ENCODE measurements at places on chromosomes 3 and 15. TPM values are rescaled to one million over a fixed set of nuclear protein-coding genes. Genes with fewer than 3 reads are reported as not detected.

MORC1 gene
- total RNA-seq, result not detected

- DNase-seq, result no peak
- H3K4me3 ChIP-seq, result no peak overlapping the region
- no peaks in the 10 kb centered on the region for H3K27me3 ChIP-seq
- H3K27ac ChIP-seq, result no peak overlapping the region
Measured at GRCh38 chr3:8987226-8987625, 24.0 kb upstream of the RAD18 start.

DNA sequence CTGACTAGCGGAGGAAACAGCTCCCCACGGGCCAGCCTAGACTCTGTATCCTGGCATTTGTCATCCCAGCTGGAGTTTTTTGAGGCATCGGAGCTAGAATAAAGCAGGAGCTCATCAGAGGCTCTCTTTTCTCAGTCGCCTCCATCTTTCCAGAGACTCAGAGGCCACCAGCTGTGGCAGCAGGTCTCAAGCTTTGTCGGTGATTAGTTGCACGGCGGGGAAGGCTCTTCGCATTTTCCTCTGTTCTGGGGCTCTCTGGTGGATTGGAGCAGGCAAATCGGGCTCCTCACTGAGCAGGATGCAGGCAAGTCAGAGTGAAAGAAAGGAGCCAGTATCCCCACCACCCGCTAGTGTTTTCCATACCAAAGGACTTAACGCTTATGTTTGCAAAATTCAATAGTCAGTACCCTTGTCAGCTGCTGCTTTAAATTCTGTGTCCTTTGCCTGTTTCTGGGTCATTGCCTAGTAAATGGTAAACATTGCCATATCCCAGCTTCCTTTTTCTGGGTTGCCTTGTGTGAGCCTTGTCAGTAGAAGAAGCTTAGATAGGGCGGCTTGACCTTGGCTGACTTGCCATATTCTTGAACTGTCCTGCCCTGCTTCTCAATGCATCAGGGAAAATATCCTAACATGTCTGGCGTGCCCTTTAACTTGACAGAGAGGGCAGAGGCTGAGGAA, 127.1 kb downstream of the PTPRG start:
- peaks cover 18% of the 10 kb centered on the region for H3K4me1 ChIP-seq
- no peaks in the 10 kb centered on the region for H3K27me3 ChIP-seq
- H3K4me3 ChIP-seq, result no peak overlapping the region
- DNase-seq, result peak; percentile 39
- no peak overlapping the region for H3K27ac ChIP-seq

GRCh38 chr15:60777558-60777957, 298.6 kb upstream of the ICE2 start:
- H3K36me3 ChIP-seq, result no peaks in the 10 kb centered on the region
- no peaks in the 10 kb centered on the region for H3K27me3 ChIP-seq
- H3K4me3 ChIP-seq, result no peak overlapping the region
- no peak overlapping the region for H3K27ac ChIP-seq

C15orf62 gene
- 0.58 TPM for total RNA-seq

DNA sequence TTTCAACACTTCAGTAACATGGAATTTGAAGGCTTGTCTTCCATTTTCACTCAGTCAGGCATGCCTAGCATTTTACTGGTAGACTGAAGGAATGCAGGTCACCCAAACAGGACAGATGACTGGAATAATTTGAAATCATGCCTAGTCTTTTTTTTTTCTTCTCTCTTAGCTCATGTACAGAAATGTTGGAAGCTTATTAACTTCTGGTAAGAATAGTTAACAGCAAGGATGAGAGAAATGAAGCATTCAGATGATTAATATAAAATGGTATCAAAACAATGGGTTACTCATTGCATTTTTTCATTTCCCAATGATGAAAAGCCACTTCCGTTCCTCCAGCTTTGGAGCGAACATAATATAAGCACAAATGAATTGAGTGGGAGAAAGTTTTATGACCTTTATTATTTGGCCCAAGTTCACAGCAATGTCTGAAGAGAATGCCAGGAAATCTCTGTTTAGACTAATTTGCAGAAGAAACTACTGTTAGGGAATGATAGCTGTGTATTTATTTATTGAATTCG, 431.6 kb upstream of the RASGRP1 start:
- peak; percentile 95 for DNase-seq
- no peak overlapping the region for H3K4me3 ChIP-seq
- no peaks in the 10 kb centered on the region for H3K27me3 ChIP-seq
- peaks cover 26% of the 10 kb centered on the region for H3K4me1 ChIP-seq

STARD5 gene
- total RNA-seq, result 4.5 TPM

GPR27 gene
- 1.8 TPM for total RNA-seq

DNA sequence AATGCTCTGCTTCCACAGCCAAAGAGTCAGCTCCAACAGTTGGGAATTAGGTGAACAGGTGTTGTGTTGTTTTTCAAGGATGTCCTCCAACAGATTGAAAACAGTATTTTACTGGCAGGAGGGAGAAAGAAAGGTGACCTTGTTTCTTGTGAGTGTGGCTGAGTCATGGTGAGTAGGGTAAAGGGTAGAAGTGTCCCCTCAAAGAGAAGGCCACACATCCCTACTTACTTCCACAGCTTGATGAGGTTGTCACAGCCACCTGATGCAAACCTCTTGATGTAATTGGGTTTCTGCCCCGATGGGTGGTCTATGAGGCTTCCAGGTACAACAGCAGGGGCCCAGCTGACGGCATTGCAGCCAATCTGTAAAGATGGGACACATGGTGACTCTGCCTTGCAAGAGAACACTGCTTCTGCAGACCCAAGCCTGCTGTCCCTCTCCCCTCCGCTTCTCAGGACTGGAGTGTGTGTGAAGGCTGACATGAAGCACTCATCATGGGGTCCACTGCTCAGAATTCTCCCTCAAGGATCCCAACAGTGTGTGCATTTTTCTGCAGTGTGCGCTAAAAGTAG, 12.7 kb upstream of the GHRL start:
- no peak overlapping the region for H3K4me3 ChIP-seq
- DNase-seq, result no peak
- peaks cover 45% of the 10 kb centered on the region for H3K36me3 ChIP-seq
- no peak overlapping the region for H3K27ac ChIP-seq
- H3K4me1 ChIP-seq, result no peaks in the 10 kb centered on the region

ARHGAP31 gene
- total RNA-seq, result 45.8 TPM

GRCh38 chr15:76711351-76711827, 193.8 kb downstream of the SCAPER start:
- no peak for DNase-seq
- no peak overlapping the region for H3K27ac ChIP-seq
- no peaks in the 10 kb centered on the region for H3K4me1 ChIP-seq
- H3K36me3 ChIP-seq, result no peaks in the 10 kb centered on the region
- no peak overlapping the region for H3K4me3 ChIP-seq
- no peaks in the 10 kb centered on the region for H3K27me3 ChIP-seq

- no peak overlapping the region for H3K27ac ChIP-seq
- H3K36me3 ChIP-seq, result no peaks in the 10 kb centered on the region
- no peak overlapping the region for H3K4me3 ChIP-seq
- H3K27me3 ChIP-seq, result no peaks in the 10 kb centered on the region
- DNase-seq, result no peak
- no peaks in the 10 kb centered on the region for H3K4me1 ChIP-seq
Measured at GRCh38 chr15:45448066-45448915, 69.9 kb upstream of the GATM start.

PPP2R3A gene
- total RNA-seq, result 17.0 TPM

- no peaks in the 10 kb centered on the region for H3K27me3 ChIP-seq
- no peaks in the 10 kb centered on the region for H3K4me1 ChIP-seq
- no peak overlapping the region for H3K27ac ChIP-seq
- no peaks in the 10 kb centered on the region for H3K36me3 ChIP-seq
- H3K4me3 ChIP-seq, result no peak overlapping the region
Measured at GRCh38 chr3:5277612-5278236, 90.2 kb downstream of the EDEM1 start.

KCNAB1 gene
- total RNA-seq, result 2.4 TPM

- no peak overlapping the region for H3K27ac ChIP-seq
- no peaks in the 10 kb centered on the region for H3K4me1 ChIP-seq
- H3K27me3 ChIP-seq, result no peaks in the 10 kb centered on the region
- H3K4me3 ChIP-seq, result no peak overlapping the region
- DNase-seq, result no peak
Measured at GRCh38 chr15:33680336-33680735, 288.0 kb upstream of the CHRM5 start.

RAD51 gene
- 2.2 TPM for total RNA-seq

GRCh38 chr3:10651506-10651905, 146.1 kb upstream of the ATP2B2 start:
- H3K27ac ChIP-seq, result no peak overlapping the region
- H3K4me3 ChIP-seq, result no peak overlapping the region
- peaks cover 4% of the 10 kb centered on the region for H3K27me3 ChIP-seq
- H3K36me3 ChIP-seq, result no peaks in the 10 kb centered on the region
- H3K4me1 ChIP-seq, result no peaks in the 10 kb centered on the region

GRCh38 chr15:61173899-61174689, 55.0 kb downstream of the RORA start:
- no peak overlapping the region for H3K27ac ChIP-seq
- H3K4me1 ChIP-seq, result peaks cover 6% of the 10 kb centered on the region
- DNase-seq, result no peak
- H3K36me3 ChIP-seq, result no peaks in the 10 kb centered on the region
- no peaks in the 10 kb centered on the region for H3K27me3 ChIP-seq

DNA sequence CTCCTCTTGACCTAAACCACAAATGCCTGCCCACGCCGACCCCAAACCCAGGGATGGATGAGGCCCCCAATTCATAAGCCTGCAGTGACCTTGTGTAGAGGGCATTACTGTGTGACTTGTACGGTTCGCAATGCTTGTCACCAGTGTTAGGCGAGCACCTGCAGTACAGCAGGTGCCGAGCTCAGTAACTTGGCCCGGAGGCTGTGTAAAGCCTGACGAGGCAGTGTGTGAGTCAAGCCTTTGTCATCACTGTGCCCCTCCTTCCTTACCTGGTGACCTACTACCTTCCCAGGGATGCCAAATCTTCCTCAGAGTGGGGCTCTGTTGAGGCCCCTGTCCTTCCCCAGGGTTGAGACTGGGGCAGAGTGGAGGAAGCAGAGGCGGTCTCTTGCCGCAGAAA, 37.2 kb upstream of the TMEM115 start:
- H3K4me1 ChIP-seq, result no peaks in the 10 kb centered on the region
- no peaks in the 10 kb centered on the region for H3K27me3 ChIP-seq
- no peak overlapping the region for H3K4me3 ChIP-seq
- no peaks in the 10 kb centered on the region for H3K36me3 ChIP-seq

- no peak overlapping the region for H3K4me3 ChIP-seq
- H3K4me1 ChIP-seq, result peaks cover 8% of the 10 kb centered on the region
- H3K27ac ChIP-seq, result peak overlapping the region; percentile 52
- H3K36me3 ChIP-seq, result no peaks in the 10 kb centered on the region
- peak; percentile 29 for DNase-seq
- H3K27me3 ChIP-seq, result no peaks in the 10 kb centered on the region
Measured at GRCh38 chr3:24242012-24242698, 252.5 kb downstream of the THRB start.

SLC12A1 gene
- total RNA-seq, result not detected

All from lung (tissue), 17 donors.